ENCODE measurements at places on chromosomes 12 and 14.

- no peak for DNase-seq
Observed at GRCh38 chr12:98873776-98874175, 228.7 kb downstream of the APAF1 start.

GRCh38 chr12:24848941-24849477 lies 99.9 kb downstream of the BCAT1 start:
- DNase-seq, result no peak

GRCh38 chr14:99884834-99885648 lies 91.8 kb downstream of the EML1 start:
- DNase-seq, result peak; percentile 65

- peak; percentile 87 for DNase-seq
Observed at GRCh38 chr12:6745741-6746525, 7.0 kb downstream of the MLF2 start.

DNA sequence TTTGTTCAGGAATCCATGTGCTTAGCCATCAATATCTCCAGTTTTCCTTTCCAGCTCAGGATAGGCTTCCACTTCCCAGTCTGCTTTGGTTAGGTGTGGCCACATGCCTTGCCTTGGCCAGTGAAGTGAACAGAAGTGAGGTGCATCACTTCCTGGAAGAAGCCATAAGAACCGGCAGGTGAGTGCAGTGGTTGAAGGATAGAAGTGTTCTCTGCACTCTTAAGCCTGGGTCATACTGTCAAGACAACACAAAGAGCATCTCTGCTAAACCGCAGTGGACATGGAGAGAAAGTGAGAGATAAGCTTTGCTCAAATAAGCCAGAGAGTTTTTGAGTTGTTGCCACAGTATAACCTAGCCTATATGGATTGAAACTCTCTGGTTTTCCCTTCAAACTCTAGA lies 11.4 kb downstream of the GNG2 start:
- DNase-seq, result no peak

GRCh38 chr12:19058235-19059021 lies 71.1 kb upstream of the PLEKHA5 start:
- DNase-seq, result no peak

- DNase-seq, result no peak
Observed at GRCh38 chr12:111429828-111430432, 24.2 kb downstream of the SH2B3 start.

DNA sequence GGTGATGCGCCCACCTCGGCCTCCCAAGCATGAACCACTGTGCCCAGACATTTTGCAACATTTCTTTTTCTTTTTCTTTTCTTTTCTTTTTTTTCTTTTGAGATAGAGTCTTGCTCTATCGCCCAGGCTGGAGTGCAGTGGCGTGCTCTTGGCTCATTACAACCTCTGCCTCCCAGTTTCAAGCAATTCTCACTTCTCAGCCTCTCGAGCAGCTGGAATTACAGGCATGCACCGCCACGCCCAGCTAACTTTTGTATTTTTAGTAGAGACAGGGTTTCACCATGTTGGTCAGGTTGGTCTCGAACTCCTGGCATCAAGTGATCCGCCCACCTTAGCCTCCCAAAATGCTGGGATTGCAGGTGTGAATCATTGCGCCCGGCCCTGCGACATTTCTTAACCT lies 7.6 kb upstream of the CDC42BPB start:
- no peak for DNase-seq

GRCh38 chr12:70236990-70237389 lies 6.2 kb upstream of the CNOT2 start:
- DNase-seq, result no peak

- DNase-seq, result peak; percentile 67
Observed at GRCh38 chr14:20530771-20531571, 25.6 kb downstream of the RNASE10 start.

GRCh38 chr12:72028966-72029365 lies 90.3 kb downstream of the TPH2 start:
- no peak for DNase-seq

DNA sequence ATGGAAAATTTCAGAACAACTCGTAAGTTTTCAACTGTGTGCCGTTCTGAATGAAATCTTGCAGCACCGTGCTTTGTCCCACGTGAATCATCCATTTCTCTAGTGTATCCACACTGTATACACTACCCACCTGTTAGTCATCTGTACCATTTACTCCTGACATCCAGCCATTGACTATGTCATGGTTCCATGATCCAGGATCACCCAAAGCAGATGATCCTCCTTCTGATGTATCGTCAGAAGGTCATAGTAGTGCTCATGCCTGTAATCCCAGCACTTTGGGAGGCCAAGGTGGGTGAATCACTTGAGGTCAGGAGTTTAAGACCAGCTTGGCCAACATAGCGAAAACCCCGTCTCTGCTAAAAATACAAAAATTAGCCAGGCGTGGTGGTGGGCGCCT lies 122.9 kb downstream of the PPHLN1 start:
- DNase-seq, result no peak

DNA sequence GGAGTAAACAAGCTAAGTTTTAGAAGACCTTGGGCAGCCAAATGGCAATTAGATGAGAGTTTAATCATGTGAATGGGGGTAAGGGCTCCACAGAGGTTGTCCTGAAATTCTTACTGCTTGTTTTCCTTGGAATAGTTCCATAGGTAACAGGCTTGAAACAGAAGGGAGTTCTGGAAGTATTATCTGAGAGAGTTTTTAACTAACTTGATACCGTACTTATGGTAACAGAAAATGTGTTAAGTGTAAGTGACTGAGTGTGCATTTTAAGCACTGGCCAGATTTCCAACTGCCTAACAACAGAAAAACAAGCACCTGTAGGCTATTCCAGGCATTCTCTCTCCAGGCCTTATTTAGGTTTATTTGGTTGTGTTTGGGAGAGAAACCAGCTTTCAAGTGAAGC lies 414.6 kb upstream of the PDE3A start:
- DNase-seq, result no peak

DNA sequence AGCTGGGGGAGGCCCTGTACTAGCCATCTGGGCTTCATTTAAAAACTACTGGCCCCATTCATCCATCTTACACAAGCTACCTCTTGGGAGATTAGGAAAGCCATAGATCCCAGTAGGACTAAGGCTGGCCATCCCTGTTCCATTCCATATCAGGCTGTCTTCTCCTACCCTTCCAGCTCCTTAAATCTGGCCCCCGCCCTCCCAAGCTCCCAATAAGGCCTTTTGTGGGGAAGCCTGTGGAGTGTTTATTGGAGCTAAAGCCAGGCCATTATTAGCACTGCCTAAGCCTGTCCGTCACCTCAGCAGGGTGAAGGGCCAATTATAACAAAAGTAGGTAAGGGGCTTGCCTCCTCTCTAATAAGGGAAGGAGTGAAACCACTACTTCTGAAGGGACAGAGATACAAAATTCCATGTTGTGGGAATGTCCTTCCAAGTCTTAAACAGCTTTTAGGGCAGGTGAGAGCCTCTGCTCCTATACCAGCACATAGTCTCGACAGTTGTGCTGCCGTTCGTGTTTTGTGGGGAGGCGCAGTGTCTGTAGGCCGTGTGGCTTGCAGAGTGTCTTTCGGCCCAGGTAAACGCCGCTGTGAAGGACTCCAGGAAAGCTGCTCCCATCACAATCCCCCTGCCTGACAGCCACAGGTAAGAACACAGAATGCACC lies 3.7 kb downstream of the MYL6 start:
- no peak for DNase-seq

DNA sequence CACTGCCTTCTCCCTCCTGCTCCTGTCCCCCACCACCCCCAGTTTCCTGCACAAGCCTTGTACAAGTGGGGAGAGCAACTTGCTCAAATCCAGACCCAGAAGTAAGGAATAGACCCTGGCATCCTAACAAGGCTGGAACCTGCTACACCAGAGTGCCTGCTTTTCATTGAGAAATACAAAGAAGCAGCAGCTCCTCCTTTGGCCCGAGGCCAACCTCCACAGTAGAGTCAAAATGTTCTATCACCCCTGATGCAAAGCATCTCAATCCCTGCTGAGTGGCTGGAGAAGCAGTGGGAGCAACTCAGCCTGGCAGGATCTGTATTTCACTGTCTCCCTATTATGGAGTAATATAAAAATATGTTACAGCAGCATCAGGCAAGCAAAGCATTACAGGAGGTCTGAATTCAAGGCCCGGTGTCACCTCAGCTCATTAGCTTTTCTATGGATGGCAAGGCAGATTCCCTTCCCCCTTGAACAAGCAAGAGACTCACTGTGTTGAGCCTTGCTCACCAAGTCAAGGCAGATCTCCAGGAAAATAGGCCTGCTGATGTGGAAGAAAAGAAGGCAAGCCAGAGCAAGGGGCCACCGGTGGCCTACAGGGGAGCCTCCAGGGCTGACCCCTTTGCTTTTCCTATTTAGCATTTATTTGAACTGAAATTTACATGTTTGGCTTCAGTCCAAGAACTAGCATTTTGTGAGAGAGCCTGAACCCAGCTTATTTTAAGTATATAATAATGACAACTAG lies 186.3 kb upstream of the EGLN3 start:
- DNase-seq, result no peak

GRCh38 chr14:88551980-88552431 lies 2.8 kb downstream of the PTPN21 start:
- no peak for DNase-seq

DNA sequence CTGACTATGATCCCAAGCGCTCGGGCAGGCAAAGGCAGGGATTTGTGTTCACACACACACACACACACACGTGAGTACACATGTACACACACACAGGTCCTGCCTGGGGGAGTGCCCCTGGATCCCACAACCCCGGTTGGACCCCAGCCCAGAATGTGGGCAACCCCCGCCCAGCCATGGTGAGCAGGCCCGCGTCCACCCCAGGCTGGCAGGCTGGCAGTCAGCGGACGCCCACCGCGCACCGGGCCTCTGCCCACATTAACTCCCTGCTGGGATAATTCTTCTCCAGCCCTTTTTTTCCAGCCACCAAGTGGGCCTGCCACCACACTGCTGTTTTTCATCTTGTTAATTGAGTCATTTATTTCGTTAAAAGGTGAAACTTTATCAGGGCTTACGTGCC lies 256.2 kb downstream of the BCL11B start:
- DNase-seq, result no peak

GRCh38 chr12:84813780-84814663 lies 98.6 kb downstream of the SLC6A15 start:
- no peak for DNase-seq

GRCh38 chr14:65243766-65244442 lies 141.6 kb upstream of the MAX start:
- DNase-seq, result peak; percentile 67

- no peak for DNase-seq
Observed at GRCh38 chr12:54261815-54262402, 18.0 kb downstream of the CBX5 start.

DNA sequence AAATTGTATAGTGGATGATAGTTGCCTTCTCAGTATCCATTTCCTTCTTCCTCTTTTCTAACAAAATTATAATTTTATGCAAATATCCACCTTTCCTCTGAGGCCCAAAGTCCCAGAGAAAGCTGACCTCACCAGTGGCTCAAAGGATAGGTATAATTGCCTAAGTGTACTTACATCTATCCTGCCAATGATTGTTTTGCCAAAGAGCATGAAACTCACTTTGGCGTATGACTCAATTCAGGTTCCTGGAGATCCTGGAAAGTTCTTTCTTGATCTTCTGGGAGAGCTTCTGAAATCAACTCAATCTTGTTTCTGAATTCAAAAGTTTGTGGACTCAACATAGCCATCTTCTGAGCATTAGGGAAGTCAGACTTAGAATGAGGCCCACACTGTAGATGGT lies 10.5 kb upstream of the RBM25 start:
- DNase-seq, result no peak

DNA sequence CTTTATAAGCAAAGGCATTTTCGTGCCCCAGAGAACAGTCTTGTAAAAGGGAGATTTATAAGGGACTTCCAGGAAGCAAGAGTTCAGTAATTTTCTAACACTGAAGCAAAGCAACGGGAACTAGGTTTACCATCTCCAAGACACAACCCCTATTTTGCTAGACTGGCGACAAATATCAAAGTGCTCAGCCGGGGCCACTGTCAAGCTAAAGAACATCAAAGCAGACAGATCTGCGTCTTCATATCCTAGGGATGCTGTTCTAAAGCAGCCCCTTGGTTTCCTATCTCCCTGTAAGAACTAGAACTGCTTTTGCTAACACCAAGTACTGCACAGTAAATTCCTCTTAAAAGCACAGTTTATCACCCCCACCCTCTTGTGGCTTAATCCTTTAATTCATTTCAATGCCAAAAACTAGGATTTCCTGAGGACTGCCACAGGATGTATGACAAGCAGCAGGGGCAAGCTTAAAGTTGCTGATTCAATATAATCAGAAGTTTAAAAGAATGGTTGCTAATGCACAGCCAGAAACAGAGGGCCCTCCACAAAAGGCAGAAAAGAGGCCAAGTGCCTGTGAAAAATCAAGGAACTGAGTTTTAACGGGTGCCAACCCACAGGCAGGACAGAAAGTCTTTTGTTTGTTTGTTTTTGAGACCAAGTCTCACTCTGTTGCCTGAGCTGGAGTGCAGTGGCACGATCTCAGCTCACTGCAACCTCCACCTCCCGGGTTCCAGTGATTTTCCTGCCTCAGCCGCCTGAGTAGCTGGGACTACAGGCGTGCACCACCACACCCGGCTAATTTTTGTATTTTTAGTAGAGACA lies 44.0 kb upstream of the ISM2 start:
- no peak for DNase-seq

GRCh38 chr12:42019746-42020145 lies 124.9 kb downstream of the GXYLT1 start:
- DNase-seq, result no peak

- no peak for DNase-seq
Observed at GRCh38 chr12:56074396-56074795, 5.6 kb upstream of the ERBB3 start.

DNA sequence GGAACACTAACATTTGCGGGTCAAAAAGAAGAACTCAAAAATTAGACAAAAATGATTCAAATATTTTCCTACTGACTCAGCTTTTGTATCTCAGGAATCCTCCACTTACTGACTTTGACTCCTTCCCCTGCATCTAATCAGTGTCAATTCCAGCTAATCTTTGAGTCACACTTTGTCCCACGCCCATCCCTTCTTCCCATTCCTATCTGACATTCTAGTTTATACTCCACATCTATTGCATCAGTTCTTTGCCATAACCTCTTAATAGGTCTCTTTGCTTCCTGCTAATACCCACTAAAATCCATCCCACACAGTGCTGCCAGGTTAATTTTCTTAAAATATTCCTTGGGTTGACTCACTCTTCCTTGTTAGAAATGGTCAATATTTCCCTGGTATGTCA lies 19.1 kb downstream of the BBS10 start:
- peak; percentile 92 for DNase-seq

GRCh38 chr12:91778091-91778832 lies 367.4 kb downstream of the BTG1 start:
- peak; percentile 17 for DNase-seq

DNA sequence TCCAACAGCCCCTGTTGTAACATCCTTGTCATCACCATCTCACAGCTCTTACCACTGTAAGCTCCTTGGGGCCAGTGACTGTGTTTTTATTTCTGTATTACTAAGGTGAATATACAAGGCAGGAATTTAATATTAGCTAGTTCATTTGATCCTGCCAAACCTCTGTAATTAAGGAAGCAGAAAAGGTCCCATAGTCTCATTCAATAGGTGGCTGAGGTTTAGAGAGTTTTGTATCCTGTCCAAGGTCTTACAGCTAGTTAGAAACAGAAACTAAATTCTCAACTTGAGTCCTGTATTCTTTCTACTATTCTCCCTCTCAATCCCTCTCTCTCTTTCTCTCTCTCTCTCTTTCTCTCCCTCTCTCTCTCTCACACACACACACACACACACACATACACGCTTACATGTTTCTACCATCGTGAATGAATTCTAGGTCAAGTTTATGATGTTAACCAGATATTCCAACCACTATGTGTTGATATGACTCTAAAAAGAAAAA lies 543 bp upstream of the GLIPR1 start:
- peak; percentile 37 for DNase-seq

- no peak for DNase-seq
Observed at GRCh38 chr12:131747276-131748177, 36.6 kb downstream of the SFSWAP start.

Data from bronchial epithelial cell (primary cell).